ENCODE measurements at places on chromosomes 1 and 21.
A peak's percentile ranks its signal among the peaks of the same experiment; 100 is the strongest.

- DNase-seq, result no peak
These were observed 14.1 kb upstream of the DEGS1 start for GRCh38 chr1:224168859-224169380.

- DNase-seq, result no peak
These were observed 3.7 kb downstream of the OLFM3 start for GRCh38 chr1:101992821-101993575.

DNA sequence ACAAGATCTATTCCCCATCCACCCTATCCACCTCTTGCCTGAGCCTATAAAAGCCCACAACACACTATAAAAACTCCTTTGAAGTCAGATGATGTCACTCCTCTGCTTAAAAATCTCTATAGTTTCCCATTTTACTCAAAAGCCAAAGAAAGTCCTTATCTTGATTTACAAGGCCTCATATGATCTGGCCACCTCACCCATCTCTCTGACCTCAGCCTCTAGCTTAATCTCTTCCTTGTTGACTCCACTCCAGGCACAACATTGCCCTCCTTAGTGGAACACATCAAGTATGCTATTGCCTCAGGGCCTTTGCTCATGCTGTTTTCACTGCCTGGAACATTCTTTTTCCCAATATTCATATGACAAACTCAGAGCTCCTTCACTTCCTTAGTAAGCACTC, 33.3 kb downstream of the ZNF281 start:
- DNase-seq, result no peak

- no peak for DNase-seq
These were observed 66.5 kb upstream of the LRRN2 start for GRCh38 chr1:204751883-204752687.

DNA sequence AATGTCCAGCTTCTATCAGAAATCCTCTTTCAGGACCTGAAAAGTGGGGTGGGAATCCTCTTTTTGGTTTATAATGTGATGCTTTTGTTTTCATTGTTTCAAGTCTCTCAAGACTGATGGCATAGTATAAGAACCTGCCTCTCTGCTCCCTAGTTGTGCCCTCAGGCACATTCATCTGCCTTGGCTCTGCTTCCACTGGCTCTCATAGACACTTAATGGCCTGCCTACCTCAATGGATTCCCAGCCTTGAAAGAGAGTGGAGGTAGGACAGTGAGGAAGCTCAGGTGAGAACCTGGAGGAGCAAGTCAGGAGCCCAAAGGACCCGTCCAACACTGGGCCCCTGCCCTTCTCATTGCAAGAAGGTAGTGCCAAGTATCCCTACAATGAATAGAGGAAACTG, 4.8 kb downstream of the TTLL7 start:
- no peak for DNase-seq

GRCh38 chr21:38802050-38803026, 3.4 kb upstream of the ETS2 start:
- no peak for DNase-seq

GRCh38 chr1:97331165-97331564, 589.7 kb downstream of the DPYD start:
- DNase-seq, result no peak

DNA sequence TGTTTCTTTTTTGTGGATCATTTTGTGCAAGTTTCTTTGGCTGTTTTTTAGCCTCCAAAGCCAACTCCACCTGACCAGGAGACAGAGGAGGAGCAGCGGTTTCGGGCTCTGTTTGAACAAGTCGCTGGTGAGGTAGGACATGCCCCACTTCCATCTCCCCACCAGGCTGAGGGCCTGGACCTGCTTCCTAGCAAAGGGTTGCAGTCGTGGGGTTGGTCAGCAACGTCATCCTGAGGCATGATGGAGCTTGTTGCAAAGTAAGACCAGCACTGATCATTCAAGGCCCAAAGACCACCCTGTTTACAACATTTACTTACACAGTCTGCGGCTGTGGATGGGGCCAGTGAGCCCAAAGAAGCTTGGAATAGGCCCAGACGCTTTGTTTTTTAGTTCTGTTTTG, 40.3 kb downstream of the CAPN9 start:
- DNase-seq, result no peak

DNA sequence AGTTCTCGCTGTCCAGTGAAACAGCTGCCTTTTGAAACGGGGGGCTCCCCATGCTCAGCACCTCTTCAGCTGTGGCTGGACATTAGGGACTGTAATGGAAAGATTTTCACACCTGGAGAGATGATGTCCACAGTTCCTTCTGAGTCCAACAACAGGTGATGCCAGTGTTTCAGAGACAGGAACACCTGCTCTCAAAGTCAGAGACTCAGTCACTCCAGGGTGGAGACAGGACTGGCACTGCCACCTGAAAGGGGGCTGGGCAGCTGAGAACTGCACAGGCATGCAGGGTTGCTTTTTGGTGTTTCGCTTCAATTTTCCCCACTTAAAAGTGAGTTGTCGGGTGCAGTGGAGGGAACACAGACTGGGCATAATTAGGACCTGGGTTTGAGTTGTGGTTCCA, 124.8 kb downstream of the GALNT2 start:
- no peak for DNase-seq

DNA sequence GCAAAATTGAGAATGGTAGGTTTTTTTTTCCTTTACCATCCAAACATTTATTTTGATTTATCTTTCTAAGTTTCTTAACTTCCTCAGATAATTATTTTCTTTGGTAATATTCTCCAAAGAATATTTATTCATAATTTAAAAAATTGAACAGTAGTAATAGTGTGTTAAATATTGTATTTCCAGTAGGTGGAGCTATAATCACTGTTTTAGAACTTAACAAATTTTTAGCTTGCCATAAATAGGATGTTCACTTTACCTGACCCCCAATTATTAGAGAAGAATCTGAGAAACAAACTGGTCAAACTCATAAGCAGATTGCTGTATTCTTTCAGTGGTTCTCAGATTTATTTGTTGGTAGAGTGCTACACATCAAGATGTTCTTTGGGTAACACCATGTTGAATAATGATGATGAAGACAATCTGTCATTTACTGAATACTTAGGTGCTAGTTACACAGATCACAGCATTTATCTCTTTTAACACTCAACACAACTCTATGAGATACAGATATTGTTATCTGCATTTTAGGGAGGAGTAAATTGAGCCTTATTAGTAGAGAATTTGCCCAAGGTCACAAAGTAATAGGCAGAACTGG, 82.4 kb upstream of the GPR88 start:
- no peak for DNase-seq

DNA sequence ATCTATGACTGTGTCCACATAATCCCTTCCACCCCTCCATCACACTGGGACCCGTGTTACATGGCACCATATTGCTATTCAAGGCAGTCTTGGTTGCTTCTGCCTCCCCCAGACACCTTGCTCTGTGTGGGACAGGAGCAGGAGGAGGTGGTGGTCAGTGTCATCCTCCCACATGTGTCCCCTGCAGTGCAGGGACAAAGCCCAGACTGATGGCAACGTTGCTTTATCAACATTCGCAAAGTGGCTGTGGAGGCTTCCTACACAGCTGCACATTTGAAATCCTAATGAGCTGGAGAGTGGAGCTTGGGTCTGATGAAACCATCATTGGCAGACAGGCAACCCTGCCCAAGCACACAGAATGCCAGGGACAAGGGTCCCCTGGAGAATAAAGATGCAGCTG, 26.2 kb downstream of the TRIM67 start:
- DNase-seq, result peak; percentile 23

DNA sequence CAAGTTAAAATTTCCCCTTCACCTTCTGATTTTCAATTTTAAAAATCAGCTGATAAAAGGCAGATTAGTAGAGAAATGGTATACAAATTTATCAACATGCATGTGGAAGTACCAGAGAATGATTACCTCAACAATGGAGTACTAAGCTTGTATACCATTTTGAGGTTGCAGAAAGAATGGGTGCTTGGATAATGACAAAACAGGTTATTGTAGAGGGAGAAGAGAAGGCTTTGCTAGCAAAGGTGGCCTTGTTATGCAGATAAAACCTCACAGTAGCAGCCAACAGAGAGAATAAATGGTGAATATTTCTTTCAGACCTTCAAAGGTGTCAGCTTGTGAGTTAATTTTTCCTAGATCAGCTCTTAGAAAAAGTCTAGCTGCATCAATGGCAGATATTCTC, 1174.9 kb upstream of the ADGRL4 start:
- no peak for DNase-seq

- DNase-seq, result no peak
These were observed 9.8 kb upstream of the CSF3R start for GRCh38 chr1:36492491-36492890.

GRCh38 chr1:228373681-228374571, 32.7 kb downstream of the TRIM11 start:
- peak; percentile 68 for DNase-seq
